NCI-H510A treated with DMSO at 0.1 percent for 48 hours (cell line): ENCODE measurements at places on chromosomes 7 and 10.

DNA sequence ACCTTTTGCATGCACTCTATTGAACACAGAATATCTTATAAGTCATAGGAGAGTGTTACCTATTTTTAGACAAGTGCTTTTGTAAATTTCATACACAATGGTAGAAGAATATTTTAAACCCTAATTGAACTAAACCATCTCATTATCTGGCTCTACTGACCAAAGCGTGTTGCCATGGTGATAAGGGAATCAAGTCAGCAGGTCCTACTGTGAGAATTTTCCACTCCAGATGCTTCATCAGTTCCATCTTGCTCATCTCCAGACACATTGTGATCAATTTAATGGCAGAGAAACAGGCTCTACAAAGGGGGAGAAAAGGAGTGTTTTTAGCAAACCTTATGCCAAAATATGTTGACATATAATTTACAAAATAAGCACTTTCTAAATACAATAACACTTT lies 621.9 kb upstream of the GHITM start:
- no peak for DNase-seq

DNA sequence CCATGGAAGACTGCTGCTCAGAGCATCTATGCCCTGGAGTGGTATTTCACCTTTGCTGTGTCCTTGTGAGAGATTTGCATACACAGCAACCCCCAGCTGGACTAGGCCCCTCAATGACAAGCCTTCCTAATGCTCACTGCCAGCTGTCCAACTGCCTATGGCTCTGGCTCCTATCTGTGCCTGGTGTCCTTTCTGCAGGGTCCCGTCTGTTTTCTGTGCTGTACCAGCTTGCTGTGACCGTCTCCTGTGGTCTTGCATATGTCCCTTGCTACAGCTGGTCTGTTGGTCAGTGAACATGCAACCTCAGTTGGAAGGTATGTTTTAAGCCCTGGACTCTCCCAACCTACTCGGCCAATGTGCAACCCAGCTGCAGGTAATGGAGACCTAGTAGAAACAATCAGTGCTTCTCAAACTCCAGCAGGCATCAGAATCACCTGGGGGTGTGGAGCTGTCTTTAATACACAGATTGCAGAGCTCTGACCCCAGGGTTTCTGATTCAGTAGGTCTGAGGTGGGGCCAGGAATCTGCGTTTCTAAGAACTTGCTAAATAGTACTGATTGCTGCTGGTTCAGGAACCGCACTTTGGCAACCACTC lies 306.4 kb upstream of the ZNF32 start:
- DNase-seq, result no peak

DNA sequence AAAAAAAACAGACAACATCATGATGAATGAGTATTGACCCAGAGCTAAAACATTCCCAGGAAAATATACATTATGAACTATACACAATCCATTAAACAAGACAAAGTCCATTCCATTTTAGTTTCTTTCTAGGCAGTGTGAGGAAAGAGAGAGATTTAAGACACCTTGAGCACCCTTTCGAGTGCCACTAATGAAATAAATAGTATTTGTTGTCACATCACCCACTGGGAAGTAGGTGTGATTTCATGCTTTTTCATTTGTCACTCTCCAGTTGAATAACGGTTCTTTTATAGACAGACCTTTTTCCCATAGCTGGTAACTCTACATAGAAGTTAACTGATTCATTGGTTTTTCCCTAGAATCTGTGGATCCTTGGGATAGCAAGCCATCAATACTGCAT lies 29.9 kb upstream of the SEMA3A start:
- DNase-seq, result no peak

- no peak for DNase-seq
Observed at GRCh38 chr10:126478546-126478945, 90.3 kb upstream of the ADAM12 start.

GRCh38 chr10:127299956-127300689 lies 103.7 kb upstream of the INSYN2A start:
- no peak for DNase-seq
